ENCODE measurements at places on chromosomes 12 and 14.

DNA sequence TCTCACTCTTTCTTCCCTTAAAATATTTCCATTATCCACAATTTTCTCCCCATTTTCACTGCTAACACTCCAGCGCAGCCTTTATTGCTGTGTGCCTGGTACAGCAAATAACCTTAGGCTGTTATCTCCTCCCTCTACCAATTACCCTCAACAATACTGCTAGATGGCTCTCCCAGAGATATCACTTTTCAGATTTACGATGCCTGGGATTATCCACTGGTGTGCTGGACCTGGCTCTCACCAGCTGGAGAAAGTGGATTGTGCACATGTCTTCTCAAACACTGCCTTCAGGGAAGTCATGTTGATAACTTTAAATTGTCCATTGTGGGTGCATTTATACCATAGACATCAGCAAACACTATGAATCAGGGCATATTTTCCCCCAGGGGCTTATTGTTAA lies 101.9 kb upstream of the ADAMTS20 start:
- DNase-seq, result no peak

- no peak for DNase-seq
These were observed 375.8 kb downstream of the APAF1 start for GRCh38 chr12:99020871-99021270.

- no peak for DNase-seq
These were observed 187.9 kb upstream of the STXBP6 start for GRCh38 chr14:25237845-25238244.

- DNase-seq, result no peak
These were observed 309.2 kb upstream of the TBX3 start for GRCh38 chr12:114993165-114993564.

GRCh38 chr14:27243365-27243764 lies 645.5 kb upstream of the NOVA1 start:
- no peak for DNase-seq

- no peak for DNase-seq
These were observed 11.0 kb upstream of the FBXL14 start for GRCh38 chr12:1605129-1606020.

DNA sequence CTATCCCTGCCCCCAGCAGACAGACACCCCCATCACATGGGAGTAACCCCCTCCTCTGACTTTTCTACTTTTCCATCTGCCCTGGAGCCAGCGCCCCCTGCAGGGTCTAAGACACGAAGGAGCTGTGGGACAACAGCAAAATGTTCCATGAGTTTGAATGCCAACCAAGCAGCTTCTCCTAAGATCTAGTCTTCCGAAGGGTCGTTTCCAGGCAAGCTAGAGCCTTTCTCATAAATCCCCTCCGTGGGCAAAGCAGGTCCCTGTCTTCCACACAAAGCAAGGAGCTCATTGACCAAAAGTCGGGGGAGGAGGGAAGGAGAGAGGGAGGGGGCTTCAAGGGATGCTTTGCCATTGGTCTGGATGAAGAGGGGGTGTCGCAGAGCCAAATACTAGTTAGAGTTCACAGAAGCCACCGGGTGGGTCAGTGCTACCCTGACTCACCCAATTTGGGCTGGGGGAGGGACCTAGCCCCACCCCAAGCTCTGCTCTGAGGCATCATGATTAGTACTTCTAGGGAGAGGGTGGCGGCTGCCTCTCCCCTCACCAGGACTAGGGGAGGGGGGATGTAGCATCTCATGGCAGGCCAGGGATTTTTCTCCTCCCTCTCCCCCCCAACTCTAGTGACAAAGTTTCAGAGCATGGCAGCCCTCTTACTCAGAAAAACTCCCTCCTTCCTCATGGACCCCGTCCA lies 1.6 kb downstream of the MSI1 start:
- DNase-seq, result no peak

- no peak for DNase-seq
These were observed 8.6 kb upstream of the FRMD6 start for GRCh38 chr14:51643140-51643539.

DNA sequence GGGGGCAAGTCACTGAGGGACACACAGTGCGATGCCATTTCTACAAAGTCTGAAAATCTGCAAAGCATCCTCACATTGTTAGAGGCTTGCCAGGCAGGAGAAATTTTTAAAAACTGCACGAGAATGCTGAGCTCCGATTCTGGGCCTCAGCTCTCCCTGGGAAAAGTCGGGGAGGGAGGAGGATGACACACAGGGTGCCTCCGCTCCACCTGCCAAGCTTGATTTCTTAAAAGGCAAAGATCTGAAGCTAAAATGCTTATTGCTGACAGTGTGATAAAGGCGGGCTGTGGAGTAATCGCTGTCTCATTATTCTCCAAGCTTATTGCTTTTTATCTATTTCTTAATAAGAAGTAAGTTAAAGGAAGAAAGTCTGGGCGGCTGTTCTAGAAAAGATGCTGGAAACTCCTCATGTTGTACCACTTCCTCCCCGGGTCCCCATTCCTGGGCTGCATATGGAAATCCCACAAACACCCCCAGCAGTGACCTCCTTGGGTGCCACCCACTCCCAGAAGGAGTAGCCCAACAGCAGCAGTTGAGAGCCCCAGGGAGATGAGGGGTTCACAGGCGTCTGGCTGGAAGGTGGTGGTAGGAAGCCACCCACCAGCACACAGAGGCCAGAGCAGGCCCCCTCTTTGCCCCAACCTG lies 55.0 kb downstream of the CCDC85C start:
- no peak for DNase-seq

GRCh38 chr12:98503592-98504367 lies 11.6 kb upstream of the TMPO start:
- DNase-seq, result peak; percentile 86

GRCh38 chr12:51869496-51869865 lies 18.4 kb upstream of the ANKRD33 start:
- no peak for DNase-seq

- DNase-seq, result no peak
These were observed 27.2 kb downstream of the NGB start for GRCh38 chr14:77243853-77244252.

GRCh38 chr12:103557628-103558010 lies 29.5 kb upstream of the STAB2 start:
- DNase-seq, result no peak

DNA sequence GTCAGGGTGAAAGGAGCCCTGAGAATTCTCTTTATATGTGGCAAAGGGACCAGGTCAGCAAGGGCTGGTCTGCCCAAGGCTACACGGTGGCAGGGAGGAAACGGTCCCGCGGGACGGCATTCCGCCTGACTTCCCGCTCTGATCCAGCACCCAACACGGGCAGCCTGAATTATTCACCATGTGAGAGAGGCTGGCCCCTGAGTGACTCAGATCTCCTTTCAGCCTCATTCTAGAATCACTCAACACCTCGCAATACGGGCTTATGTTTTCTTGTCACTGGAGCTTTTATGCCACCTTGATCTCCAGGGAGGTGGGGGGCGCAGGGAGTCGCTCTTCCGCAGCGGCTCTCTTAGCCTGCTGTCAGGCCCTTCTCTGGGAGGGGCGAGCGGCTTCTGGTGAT lies 8.5 kb downstream of the LRTM2 start:
- no peak for DNase-seq

DNA sequence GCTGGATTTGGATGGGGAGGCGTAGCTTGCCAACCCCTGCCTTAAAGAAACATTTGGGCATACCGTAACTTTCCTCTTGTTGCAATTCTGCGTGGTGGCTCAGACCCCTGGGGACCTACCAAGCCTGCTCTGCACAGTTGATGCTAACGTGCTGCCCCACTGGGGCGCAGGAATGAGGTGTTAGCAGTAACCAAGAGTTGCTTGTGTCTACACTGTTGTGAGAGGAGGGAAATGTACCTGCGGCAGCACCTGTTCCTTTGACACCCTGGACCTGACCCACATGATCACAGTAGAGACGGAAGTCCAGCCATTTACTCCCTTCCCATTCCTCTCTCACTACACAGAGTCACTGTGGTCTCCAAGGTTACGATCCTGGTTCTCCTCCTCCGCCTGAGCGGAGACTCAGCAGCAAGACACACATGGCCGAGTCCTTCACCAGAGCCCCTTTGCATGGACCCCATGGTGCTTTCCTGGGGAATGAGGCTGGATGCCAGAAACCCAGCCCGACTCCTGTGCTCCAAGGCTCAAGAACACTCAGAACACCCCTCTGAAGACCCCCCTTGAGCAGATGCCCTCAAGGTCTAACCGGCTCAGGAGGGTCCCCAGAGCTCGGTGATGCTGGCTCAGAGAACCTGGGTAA lies 84.8 kb downstream of the FBXL14 start:
- DNase-seq, result no peak

- DNase-seq, result no peak
These were observed 7.7 kb downstream of the CCND2 start for GRCh38 chr12:4281173-4281654.

- no peak for DNase-seq
These were observed 57.3 kb upstream of the E2F7 start for GRCh38 chr12:77122661-77123060.

DNA sequence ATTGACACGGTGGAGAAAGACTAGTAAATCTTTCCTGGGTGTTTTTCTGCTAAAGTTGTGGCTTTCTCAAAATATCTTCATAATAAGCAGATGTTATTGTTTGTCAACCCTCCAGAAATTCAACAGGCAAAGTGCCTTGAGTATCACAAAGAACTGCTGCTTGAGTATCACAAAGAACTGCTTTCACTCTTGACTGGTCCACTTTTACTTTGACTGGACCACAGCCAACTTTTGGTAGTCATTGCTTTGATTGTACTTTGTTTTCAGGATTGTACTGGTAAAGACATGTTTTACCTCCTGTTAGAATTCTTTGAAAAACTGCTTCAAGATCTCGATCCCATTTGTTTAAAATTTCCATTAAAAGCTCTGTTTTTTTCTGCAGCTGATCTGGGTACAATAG lies 62.6 kb downstream of the PDZRN4 start:
- DNase-seq, result no peak

DNA sequence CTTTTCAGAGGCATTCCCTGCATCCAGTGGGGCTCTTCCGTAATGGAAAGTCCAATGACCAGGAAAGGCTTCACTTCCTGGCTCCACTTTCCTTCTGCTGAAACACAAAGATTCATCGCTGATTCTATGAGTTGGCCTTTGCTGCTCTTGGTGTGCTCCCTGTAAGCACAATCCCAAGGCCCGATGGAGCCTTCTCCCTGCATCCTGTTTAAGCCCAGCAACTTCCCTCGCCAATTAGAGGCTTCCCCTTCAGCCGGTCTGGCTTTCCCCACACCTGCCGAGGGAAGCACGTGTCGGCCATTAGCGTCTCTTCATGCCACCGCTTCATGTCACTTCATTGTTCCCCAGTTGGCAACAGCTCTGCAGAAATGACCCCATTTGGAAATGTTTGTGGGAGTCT lies 693.9 kb downstream of the MED13L start:
- DNase-seq, result no peak

DNA sequence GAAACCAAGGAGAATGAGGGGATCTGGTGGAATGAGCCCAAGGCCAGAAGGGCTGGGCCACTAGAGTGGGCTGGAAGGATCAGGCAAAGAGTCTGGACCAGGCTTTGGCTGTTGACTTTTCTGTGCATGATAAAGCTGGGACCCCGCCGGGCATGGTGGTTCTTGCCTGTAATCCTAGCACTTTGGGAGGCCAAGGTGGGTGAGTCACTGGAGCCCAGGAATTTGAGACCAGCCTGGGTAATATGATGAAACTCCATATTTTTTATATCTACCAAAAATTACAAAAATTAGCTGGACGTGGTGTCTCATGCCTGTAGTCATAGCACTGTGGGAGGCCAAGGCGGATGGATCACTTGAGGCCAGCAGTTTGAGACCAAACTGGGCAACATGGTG lies 393 bp upstream of the KLHL33 start:
- no peak for DNase-seq

DNA sequence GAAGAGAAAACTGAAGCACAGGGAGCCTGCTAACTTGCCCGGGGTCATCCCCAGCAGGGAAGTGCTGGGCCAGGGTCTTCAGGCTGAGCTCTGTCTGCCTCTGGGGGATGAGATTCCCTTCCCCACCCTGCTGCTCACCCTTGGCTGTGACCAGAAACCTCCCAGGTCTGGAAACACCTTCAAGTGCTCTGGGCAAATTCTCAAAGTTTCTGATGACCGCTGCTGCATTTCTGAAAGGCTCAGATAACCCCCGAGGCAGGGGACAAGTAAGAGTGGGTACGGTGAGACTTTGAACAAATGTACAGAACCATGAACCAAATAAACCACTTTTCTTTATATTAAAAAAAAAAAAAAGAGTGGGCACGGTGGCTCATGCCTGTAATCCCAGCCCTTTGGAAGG lies 41.3 kb downstream of the LTBP2 start:
- no peak for DNase-seq

GRCh38 chr12:21672146-21672545 lies 14.5 kb upstream of the LDHB start:
- DNase-seq, result no peak

DNA sequence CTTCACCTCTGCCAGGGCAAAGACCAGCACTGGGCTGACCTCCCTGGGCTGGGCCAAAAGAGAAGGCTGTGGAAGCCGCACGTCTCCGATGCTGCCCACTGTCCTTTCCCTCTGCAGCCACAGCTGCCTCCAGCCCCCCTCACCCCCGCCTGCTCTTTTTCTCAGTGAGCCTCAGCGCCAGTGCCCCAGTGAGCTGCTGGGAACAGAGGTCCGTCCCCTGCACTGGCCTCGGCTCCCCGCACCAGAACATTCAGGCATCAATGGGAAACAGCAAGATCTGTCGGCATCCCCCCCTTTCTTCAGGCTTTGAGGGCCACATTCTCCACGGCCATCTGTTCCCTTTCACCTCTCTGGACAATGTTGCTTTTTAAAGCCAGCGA lies 398.1 kb downstream of the ZFP36L1 start:
- DNase-seq, result no peak

DNA sequence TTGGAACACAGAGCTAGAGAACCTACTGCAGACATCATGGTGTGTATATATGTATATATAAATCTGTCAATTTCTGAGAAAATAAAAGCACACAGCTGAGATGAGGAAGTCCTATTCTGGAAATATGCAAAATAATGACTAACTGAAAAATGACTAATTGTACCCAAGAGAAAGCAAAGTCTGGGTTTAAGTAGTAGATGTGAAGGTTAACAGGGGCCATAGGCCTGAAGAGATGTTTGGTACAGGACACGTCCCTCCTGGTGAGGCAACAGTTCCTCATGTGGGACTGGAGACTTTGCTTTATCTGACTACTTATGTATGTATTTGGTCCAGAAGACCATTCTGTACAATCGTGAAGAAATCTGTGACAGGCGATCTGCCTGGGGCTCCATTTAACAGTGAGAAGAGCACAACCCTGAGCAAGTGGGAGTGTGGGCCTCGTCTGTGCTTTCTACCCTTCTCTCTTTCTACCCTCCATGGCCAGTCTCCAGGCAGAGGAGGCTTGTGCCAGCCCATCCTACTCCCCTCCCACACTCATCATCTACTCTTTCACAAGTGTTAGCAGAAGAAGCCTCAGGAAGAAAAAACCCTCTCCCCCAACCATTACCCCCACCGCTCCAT lies 67.5 kb downstream of the SLC41A2 start:
- no peak for DNase-seq

DNA sequence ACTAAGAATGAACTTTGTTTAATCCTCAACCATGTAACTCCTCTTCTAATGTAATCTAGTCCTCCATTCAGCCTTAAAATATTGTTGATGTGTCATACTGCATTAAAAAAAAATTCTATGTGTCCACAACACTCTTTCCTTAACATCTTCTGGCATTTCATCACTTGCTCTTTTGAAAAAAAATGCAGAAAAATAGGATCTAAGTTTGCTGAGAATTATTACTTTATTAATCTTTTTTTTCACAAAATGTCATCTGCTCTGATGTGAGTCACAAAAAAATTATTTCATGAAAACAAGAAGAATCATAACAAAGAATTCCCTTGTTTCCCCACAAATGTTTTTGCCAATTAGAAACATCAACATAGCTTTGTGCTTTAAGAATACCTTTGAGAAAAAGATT lies 410.1 kb upstream of the MGAT4C start:
- DNase-seq, result no peak

- DNase-seq, result no peak
These were observed 46.7 kb downstream of the FAM222A start for GRCh38 chr12:109760031-109760929.

Measured in activated naive CD8-positive, alpha-beta T cell treated with anti-CD3 and anti-CD28 coated beads, Interleukin-2, amount 50 U/mL, for 16 hours (primary cell).